ENCODE measurements at places on chromosomes 16 and 17.

GRCh38 chr17:82349287-82349701 lies 9.8 kb upstream of the TEX19 start:
- no peak for DNase-seq

GRCh38 chr17:12959441-12959840 lies 58.4 kb downstream of the ELAC2 start:
- no peak for DNase-seq

GRCh38 chr17:2070241-2071023 lies 15.5 kb downstream of the HIC1 start:
- peak; percentile 68 for DNase-seq

- DNase-seq, result no peak
Measured at GRCh38 chr17:82703935-82704865, 5.7 kb upstream of the RAB40B start.

GRCh38 chr17:61305024-61305423 lies 94.6 kb upstream of the TBX2 start:
- no peak for DNase-seq

DNA sequence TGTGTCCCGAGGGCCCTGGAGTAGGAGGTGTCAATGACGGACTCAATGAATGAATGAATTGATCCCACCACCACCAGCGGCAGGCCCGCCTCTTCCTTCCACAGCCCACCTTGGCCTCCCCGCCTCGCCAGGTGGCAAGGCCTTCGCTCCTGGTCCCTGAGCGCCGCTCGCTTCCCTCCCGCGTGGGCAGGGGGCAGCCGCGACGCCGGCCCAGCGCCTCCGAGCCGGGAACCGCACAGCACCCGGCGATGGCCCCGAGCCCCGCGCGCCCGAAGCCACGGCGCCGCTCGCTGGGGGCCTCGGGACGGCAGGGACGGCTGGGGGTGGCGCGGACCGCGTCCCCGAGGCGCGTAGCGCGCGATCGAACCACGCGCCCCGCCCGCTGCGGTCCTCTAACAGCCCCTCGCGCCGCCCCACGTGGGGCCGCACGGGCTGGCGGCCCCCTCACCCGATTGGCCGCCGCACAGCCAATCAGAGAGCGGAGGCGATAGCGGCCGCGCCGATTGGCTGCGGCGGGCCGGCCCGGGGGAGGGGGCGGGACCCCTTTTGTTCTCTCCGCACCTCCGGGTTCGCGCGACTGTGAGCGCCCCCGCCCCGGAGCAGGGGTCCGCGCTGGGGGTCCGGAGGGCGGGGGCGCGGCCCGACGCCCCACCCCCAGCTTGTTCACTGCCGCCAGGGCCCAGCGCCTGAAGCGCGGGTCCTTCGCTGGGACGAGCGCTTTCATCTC lies 31.4 kb downstream of the ACTG1 start:
- peak; percentile 54 for DNase-seq

- DNase-seq, result no peak
Measured at GRCh38 chr16:67264277-67264676, 15.1 kb upstream of the PLEKHG4 start.

- DNase-seq, result no peak
Measured at GRCh38 chr17:52157603-52158449, 688 bp downstream of the CA10 start.

DNA sequence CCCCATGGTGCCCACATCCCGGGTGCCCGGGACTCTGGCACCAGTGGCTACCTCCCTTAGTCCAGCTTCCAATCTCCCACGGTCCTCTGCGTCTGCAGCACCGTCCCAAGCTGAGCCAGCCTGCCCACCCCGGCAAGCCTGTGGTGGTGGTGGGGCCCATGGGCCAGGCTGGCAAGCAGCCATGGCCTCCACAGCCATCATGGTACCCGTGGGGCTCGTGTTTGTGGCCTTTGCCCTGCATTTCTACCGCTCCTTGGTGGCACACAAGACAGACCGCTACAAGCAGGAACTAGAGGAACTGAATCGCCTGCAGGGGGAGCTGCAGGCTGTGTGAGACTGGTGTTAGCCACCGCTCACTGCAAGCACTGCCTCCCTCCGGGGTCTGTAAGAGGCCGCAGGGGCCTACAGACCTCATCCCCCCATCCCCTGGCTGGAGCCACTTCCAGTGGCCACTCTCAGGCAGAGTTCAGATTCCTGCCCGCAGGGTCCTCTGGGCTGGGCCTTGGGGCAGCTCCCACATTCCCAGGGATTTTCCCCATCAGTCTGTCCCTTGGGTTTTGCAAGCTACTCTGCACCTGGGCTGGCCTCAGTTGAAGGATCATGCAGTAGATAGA lies 3.9 kb upstream of the SETD1A start:
- DNase-seq, result peak; percentile 75

- DNase-seq, result no peak
Measured at GRCh38 chr16:81586977-81587625, 142.5 kb downstream of the CMIP start.

DNA sequence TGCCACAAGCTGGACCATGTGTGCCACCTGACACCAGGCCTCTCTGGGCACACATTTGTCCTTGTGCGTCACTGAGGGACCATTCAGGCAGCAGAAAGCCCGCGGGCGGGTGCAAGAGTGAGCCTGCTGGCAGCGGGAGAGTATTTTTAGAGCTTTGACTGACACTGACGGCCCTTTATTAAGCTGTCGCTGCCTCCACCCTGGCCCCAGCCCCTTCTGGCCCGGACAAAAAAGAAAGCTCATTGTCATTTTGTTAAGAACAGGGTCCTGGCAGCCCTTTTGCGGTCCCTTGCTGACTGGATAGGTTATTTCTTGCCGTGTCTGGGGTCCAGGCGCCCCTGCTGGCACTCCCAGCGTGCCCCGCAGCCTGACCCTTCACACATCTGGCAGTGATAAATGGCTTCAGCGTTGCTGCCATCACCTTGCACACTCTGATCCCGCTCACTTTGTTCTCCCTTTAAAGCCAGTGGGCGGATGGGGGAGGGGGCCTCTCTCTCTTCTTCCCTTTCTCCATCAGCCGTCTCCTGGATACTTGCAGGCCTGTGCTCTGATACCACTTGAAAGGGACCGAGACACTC lies 78.4 kb upstream of the NKD1 start:
- no peak for DNase-seq

DNA sequence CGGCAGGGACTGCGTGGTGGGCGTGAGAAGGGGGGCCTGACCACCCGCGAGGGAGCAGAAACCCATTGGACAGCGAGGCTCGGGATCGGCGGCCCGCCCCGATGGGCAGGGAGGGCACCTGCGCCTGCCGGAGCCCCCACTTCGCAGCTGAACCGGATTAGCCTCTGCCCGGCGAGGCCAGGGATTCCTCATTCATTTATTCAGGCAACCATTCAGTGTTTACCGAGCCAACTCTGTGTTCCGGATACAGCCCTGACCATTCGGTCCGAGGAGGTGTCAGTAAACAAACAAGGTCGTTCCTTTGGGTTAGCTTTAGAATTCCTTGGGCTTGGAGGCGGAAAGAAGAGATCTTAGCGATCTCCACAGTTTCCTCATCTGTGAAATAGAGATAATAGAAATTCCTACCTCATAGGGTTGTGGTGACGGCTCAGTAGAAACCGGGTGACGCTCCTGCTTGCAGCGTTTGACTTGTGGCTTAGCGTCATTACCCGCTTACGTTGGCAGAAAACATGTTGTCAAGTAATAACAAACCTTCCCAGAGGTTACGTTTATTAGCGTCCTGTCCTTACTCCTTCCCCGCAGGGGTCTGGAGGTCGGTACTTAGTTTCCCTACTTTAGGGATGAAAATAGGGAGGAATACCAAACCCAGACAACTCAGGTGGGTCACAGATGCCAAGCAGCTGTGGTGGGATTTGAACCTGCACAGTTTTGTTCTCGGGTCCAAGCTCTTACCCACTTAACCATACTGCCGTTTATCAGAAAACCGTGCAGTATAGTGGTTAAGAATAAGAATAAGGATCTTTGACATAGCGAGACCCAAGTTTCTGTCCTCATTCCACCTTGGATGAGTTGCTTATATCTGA lies 893 bp downstream of the POLR3E start:
- DNase-seq, result peak; percentile 70

- no peak for DNase-seq
Measured at GRCh38 chr17:82047379-82047778, 4.2 kb downstream of the RFNG start.

GRCh38 chr16:27169511-27170071 lies 33.7 kb upstream of the KDM8 start:
- peak; percentile 72 for DNase-seq

DNA sequence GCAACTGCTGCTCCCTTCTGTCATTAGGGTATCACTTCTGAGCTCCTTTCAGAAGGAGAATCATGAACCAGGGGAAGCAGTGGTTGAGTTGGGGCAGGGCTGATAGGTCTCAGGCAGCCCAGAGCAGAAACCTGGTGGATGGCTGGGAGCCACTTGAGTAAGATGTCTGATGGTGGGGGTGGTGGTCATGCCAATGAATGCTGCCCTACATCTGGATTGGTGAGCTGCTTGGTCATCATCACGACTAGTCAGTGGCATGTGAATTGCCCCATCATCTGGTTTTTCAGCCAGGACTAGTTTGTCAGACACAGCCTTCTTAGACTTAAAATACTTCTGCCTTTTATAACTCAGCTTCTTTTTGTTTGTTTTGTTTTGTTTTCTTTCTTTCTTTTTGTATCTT lies 2.6 kb downstream of the GID4 start:
- DNase-seq, result no peak

- DNase-seq, result peak; percentile 89
Measured at GRCh38 chr17:80855948-80856862, 135.4 kb upstream of the CHMP6 start.

DNA sequence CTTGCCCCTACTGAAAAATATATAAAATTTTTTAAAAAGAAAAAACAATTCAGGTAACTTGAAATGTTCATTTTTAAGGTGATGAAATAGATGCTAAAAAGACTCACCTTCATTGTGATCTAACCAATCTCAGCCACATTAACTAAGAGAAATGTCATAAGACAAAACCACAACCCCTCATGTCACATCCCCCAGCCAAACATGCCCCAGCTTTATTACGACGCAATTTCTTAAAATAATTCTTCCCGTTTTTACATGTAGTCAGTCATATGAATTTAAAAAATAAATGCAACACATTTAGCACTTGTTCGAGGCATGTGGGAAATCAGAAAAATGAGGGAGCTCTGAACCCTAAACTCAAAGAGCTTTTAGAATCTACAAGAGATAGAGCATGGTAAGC lies 9.5 kb downstream of the AMFR start:
- DNase-seq, result no peak

GRCh38 chr16:82252582-82252981 lies 82.6 kb upstream of the MPHOSPH6 start:
- DNase-seq, result no peak

- DNase-seq, result no peak
Measured at GRCh38 chr16:79054211-79054984, 546.1 kb downstream of the MAF start.

DNA sequence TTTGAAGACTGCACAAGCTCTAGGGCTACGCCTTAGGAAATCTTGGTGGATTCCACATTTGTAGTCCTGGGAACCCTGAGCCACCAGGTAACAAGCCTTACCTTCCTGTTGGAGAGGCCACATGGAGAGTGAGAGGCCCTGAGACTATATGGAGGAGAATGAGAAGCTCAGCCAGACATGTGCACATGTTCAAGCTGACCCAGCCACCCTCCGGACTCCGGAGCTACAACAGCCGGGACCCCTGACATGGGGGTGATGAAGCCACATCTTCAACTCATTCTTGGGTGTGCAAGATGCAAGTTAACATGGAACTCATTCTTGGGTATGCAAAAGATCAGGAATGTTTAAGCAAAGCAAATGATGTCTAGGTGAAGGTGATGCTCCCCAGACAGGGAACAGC lies 62.7 kb downstream of the GNA13 start:
- DNase-seq, result no peak

- no peak for DNase-seq
Measured at GRCh38 chr17:2980904-2981246, 82.5 kb downstream of the OR1D5 start.

DNA sequence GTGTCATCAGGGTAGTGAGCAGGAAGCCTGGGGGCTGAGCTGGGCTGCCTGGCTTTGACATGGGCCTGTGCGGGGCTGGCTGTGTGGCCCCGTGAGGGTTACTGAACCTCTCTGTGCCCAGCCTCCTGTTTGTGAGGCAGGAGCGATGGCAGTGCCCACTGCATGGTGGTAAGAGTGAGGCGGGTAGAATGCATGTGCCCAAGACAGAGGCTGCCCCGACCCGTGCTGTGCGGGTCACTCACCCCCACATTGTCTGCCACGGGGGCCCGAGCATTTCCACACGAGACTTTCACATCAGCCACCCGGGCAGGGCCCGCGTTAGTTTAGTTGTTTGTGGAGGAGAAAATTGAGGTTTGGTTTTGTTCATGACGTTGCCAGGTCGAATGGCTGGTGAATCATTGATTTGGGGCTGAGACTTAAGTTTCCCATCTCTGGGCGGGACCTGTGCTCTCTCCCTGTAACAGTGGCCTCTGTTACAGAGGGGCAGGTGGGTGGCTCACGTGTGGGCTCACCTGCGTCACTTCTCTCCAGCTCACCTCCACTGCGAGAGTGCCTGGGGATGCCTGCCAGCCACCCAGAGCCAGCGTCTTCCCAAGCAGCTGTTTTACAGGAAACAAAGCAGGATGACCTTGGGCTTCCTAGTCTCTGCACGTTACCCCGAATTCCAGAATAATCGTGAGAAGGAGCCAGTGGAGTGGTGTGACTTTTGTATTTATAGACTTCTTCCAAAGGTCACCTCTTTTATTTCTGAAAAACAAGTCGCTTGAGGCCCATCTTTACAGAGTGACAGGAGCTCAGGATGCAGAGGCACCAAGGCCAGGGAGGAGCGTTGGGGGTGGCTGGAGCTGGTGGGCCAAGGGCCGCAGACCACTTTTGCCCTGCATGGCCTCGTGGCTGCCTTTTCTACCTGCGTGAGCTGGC lies 150.6 kb downstream of the RPTOR start:
- no peak for DNase-seq

DNA sequence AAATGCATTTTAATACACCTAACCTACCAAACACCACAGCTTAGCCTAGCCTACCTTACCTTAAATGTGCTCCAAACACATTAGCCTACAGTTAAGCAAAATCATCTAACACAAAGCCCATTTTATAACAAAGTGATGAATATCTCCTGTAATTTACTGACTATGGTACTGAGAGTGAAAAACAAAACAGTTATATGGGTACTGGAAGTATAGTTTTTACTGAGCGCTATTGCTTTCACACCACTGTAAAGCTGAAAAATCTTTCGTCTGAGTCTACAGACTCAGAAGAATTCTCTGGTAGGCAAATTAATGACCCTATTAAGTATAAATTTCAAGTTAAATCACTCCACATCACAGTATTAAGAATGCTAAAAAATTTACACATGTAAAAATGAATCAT lies 3.5 kb downstream of the GRB2 start:
- no peak for DNase-seq
